ENCODE measurements at places on chromosomes 7 and 10. TPM values are rescaled to one million over a fixed set of nuclear protein-coding genes. Genes with fewer than 3 reads are reported as not detected.

The DRGX gene
- not detected for total RNA-seq

The HTR5A gene
- total RNA-seq = not detected

The MKI67 gene
- total RNA-seq = 48.8 TPM

The PRF1 gene
- not detected for total RNA-seq

The NCAPG2 gene
- 28.3 TPM for total RNA-seq

The TAS2R4 gene
- 2.4 TPM for total RNA-seq

The TAS2R5 gene
- total RNA-seq = 6.4 TPM

The AUTS2 gene
- 125 TPM for total RNA-seq

The CCDC172 gene
- not detected for total RNA-seq

The DLX6 gene
- total RNA-seq = 0.38 TPM

The EPO gene
- 0.22 TPM for total RNA-seq

The ACADSB gene
- total RNA-seq = 22.4 TPM

The IFIT1 gene
- total RNA-seq = 0.20 TPM

The WDR37 gene
- total RNA-seq = 18.7 TPM

The CHCHD3 gene
- 67.3 TPM for total RNA-seq

The CALML5 gene
- total RNA-seq = not detected

The OR9A2 gene
- total RNA-seq = not detected

The GLI3 gene
- total RNA-seq = 9.0 TPM
